Hematopoietic multipotent progenitor cell treated with erythropoietin and hydrocortisone succinate and interleukin-3 and kit ligand, for 17 days (in vitro differentiated cells): ENCODE measurements at places on chromosomes 5 and 9.
A peak's percentile ranks its signal among the peaks of the same experiment; 100 is the strongest.

GRCh38 chr5:104412649-104413240 is 850.2 kb upstream of the NUDT12 start:
- no peak for DNase-seq

DNA sequence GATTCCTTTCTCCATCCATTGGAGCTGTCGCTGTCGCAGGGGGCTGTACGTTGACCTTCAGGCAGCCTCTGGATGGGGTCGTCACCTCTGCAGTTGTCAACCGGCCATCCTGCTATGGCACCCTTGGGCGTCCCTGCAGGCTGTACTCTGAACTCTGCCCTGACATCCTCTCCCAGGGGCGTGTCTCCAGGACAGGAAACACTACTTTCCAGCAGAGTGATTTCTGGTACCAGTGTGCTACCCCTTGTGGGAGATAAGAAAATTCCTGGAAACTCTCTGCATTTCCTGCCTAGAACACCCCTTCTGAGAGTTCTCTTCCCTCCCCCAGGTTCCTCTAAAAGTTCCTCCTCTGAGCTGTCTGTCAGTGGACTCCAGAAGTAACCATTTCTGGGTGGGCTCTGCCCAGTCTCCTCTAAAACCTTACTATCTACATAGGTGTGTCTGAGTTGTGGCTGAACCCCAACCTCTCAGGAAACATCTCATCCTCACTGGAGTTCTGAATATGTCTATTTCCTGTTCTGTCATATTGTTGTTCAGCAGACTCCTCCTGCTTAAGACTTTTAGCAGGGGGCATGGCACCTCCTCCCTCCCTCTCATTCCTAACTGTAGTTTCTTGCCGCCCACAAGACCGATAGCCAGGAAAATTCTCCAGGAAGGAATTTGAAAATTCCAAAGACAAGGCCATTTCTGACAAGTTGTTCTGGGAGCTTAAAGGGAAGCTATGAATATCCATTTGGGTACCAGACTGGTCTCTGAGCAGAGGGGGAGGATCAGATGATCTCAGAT is 145.3 kb upstream of the RASEF start:
- DNase-seq, result no peak

- no peak for DNase-seq
Measured at GRCh38 chr5:160506006-160507004, 84.7 kb downstream of the PTTG1 start.

DNA sequence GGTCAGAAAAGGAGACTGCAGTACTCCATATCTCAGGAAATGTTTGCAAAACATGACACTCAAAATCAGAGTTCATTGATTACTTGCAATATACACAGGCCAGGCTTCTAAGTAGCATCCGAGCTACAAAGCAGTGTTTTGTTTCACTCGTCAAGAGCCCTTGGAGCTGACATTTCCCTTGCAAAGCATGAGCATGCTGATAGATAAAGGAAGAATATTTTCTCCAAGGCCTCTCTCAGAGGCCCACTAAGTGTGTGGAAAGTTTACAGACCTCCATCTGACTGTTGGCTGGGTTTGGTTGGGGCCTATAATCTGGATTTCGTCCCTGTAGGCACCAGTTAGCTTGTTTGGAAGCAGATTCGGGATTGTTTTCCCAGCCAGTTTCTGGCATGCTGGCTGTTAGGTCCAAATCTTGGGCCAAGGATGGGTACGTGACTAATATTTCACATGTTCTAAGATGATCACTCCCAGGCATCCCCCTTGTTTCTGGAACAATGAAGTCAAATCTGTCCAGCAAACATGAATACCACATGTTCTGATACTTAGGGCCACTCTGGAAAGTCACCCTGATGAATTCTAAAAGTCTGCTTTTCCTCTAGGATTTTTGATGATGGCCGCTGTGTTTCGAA is 161.3 kb downstream of the RFK start:
- DNase-seq, result no peak

DNA sequence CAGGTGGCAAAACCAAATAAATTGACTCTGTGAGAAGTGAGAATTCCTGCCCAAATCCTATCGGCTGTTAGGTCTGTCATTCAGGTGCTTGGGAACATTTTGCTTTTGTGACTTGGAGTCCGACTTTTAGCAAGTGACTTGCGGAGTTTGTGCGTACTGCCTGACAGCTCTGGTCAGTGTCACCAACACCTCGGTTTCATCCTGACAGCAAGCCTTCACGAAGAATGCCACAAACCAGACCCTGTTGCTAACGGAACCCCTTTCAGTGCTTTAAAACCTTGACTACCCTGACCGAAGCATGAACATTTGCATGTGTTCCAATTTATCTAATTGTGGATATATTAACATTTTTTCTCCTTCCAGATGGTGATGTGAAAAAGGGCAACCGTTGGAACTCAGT is 26.5 kb downstream of the LIX1 start:
- DNase-seq, result no peak

GRCh38 chr9:137731216-137731946 is 112.6 kb downstream of the EHMT1 start:
- DNase-seq, result no peak

GRCh38 chr5:7616897-7617296 is 221.0 kb downstream of the ADCY2 start:
- no peak for DNase-seq

GRCh38 chr5:174951151-174951780 is 226.9 kb downstream of the MSX2 start:
- peak; percentile 47 for DNase-seq
